ENCODE measurements at places on chromosomes 3 and 15.

GRCh38 chr3:119918992-119919933 lies 137.4 kb downstream of the NR1I2 start:
- DNase-seq: no peak

- DNase-seq: peak; percentile 55
Measured at GRCh38 chr15:87031540-87032230, 952.0 kb downstream of the AGBL1 start.

GRCh38 chr15:55407498-55408011 lies 604 bp downstream of the CCPG1 start:
- no peak for DNase-seq

GRCh38 chr3:166879661-166880060 lies 500.4 kb downstream of the ZBBX start:
- DNase-seq: no peak

DNA sequence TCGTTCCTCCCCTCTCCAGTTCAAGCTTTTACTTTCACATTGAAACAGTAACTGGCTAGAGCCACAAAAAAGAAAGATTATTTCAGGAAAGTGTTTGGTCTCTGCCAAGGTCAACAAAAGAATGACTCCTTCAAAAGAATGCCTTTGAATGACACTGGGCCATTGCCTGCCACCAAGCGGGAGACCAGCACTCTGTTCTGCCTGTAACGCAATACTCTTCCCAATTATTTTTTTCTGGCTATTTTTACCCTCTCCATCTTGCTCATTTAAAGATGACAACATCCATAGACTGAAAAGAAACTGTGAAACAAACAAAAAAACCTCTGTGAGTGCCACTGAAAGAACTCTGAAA lies 37.3 kb downstream of the EHHADH start:
- DNase-seq: no peak

- DNase-seq: no peak
Measured at GRCh38 chr3:38548154-38548931, 52.2 kb downstream of the EXOG start.

- no peak for DNase-seq
Measured at GRCh38 chr3:129764090-129764489, 129.4 kb downstream of the TMCC1 start.

DNA sequence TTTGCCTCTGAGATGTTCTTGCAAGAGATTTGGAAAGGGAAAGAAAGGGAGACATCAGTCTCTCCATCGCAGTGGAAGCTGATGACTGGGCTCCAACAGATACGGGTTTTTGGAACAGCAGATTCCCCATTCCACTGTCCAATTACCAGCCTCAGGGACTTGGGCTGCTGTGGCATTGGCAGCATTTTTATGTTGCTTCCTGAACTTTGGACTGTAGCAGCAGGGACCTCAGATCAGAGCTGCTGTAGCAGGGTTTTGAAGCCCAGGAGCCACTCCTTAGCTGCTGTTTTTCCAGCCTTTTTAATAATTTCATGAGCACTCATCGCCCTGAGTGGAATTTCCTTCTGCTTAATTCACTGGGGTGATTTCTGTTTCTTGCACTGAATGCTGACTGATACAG lies 135.7 kb upstream of the SLCO3A1 start:
- no peak for DNase-seq

- no peak for DNase-seq
Measured at GRCh38 chr3:32778389-32778788, 39.4 kb upstream of the TRIM71 start.

DNA sequence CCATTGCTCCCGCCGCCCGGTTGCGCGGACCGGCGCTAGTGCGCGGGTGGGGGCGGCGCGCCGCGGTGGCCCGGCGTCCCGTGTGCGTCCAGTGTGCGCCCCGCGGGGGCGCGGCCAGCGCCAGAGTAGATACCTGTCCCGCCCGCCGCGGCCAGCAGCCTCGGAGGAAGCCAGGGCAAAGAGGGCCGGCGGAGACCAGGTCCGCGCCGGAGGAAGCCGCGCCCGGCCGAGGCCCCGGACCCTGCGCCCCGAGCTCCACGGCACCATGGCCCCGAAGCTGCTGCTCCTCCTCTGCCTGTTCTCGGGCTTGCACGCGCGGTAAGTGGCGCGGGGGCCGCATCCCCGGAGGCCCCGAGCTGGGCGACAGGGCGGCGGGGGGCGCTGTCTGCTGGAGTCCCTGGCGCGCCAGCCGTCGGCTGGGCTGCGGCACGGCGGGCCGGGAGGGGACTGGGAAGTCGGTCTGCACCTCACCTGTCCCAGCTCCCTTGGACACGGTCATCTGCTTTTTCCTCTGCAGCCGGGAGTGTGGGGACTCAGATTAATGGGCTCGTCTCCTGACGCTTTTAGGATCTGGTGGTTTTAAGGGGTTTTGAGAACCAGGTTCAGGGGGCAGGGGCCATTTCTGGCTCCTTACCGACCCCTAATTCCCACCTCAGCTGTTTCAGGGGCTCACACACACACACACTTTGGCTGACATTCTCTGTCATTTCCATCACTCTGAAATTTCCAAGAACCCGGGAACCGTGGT lies 464 bp downstream of the GABRG3 start:
- no peak for DNase-seq

DNA sequence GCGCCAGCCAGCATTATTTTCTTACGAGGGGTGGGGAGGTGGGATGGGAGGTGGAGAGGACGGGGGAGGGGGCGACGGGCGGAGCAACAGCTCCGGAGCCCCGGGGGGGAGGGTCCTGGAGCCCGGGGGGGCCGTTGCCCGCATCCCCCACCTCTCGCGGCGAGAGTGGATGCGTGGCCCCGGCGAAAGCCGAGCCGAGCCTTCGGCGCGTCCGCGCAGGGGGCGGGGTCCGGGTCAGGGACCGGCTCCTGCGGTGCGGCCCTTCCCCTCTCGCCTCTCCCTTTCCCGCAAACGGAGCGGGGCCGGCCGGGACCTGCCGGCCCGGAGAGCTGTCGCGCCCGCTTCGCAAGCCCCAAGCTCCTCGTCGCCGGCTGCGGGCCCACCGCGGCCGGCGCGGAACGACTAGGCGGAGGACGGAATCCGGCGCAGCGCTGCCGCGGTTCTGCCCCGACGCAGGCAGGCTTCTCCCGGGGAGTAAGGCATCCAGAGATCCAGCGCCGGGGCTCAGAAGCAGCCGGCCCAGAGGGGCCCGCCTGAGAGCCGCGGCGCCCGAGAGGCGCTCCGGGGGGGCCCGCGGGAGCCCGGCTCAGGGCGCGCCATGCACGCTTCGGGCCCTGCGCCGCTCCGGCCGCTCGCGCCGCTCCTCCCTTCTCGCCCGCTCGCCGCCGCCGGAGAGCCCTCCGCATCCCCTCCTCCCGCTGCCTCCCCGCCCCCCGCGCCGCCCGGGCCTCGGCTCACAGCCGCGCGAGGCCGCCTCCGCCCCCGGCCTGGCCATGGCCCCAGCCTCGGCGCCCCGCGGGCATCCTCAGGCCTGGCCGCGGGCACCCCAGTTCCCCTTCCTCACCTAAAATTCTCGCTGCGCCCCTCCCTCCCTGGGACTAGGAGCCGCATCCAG lies 459 bp upstream of the ADCY5 start:
- peak; percentile 13 for DNase-seq

DNA sequence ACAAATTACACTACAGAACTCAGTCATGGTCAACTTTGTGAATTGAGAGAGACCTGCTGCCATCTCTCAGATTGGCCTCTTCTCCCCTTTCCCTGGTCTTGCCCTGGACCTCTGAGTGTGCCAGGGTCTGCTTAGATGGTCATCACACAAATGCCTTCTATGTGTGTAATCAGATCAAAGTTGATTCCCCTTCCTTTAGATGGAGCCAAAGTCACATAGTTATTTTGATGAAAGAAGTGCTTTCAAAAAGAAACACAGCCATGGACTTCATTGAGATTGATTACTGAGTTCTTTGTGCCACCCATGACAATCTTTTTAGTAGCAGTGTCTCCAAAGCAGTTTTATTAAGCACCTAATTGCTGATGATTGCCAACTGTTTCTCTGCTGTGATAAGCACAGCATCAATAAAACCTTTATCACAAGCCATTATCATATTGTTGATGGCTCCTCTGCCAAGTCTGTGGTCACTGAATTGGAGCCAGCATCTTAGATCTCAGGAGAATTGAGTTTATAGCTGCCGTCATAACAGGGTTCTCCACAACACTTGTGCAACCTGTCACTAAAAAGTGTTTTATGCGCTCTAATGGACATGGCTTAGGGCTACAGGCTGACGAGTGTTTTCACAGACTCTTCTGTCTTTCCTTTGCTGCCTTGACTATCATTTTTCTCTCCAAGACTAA lies 149.7 kb upstream of the NUDT16 start:
- no peak for DNase-seq

- peak; percentile 81 for DNase-seq
Measured at GRCh38 chr3:16048435-16049318, 125.8 kb upstream of the GALNT15 start.

GRCh38 chr15:54820098-54820497 lies 376.6 kb downstream of the RSL24D1 start:
- no peak for DNase-seq

DNA sequence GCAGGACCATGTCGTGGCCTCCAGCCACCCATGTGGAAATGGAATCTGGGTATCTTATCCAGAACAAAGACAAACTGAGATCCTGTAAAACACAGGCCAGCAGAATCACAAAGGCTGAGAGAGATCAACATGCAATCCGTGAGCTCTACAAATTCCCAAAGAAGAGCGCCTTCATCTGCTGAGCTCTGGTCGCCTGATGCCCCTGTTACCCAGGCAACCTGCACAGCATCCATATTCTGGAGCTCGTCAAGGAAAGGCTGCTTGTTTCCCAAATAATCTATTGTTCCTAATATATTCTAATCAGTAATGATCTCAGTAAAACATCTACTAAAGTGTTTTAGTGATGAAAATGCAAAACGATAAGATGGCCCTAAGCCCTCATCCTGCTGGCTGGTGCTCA lies 133.6 kb downstream of the OCA2 start:
- DNase-seq: no peak

DNA sequence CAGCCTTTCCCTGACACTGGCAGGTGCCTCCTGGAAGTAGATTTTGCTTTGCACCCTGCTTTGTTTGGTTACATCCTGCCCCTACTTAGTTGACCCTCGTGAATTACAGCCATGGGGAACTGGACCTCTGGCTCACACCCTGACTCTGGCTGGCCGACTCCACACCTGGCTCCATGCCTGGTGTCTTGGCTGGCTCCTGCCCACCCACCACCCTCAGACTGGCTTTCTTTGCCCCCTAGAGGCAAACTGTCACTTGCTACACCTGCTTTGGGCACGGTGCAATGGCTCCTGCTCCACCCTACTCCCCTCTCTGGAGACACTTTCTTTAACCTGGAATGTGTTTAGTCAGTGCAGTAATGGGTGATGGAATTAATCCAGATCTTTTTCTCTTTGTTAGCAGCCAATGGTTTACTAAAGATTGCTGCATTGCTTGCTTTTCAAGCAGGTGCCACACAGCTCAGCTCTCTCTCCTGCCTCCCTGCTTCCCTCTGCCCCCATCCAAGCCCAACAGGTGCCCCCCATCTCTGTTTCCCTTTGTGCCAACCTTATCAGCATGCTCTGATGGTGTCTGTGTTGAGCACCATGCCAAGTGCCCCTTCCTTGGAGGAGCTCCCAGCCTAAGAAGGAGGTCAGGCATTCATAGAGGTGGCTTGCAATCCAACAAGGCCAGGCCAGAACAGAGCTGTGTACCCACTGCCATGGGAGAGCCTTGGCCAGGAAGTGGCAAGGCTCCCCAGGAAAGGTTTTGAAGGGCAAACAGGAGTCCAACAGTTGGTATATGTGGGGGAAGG lies 38.4 kb downstream of the RASGRF1 start:
- DNase-seq: no peak

DNA sequence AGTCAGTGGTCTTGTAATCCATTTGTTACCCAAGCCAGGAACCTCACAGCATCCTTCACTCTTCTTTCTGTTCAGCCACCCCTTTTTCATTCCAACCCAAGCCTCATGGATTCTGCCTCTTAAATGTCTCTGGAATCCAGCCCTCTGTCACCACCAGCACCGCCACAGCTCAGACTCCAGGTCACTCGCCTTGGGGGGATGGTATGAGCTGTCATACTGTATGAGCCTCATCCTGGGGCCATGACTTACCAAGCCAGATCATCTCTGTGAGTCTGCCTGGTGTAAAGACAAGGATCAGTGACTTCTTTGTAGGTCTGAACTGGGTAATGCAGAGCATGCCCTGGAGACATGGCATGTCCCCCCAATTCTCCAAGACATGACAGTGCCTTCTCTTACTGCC lies 79.6 kb downstream of the PGPEP1L start:
- DNase-seq: no peak

- no peak for DNase-seq
Measured at GRCh38 chr3:100060685-100061484, 53.4 kb downstream of the FILIP1L start.

GRCh38 chr15:37094915-37095711 lies 5.2 kb downstream of the MEIS2 start:
- DNase-seq: no peak

DNA sequence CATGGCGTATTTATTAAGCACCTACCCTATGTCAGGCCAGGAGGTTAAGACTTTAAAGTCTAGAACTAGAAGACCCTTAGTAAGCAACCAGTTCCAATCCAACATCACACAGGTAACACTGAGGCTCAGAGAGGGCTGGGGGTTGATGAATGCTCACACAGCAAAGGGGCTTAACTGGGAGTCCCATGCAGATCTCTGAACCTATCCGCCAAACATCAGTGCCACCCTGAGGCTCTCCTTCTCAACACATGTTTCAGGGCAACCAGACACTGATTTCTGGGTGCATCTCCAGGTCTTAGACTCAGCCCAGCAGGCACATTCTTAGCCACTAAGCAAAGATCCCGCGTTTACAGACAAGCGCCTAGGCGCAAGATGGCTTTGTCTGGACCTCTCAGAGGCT lies 92.0 kb upstream of the SLC6A11 start:
- no peak for DNase-seq

DNA sequence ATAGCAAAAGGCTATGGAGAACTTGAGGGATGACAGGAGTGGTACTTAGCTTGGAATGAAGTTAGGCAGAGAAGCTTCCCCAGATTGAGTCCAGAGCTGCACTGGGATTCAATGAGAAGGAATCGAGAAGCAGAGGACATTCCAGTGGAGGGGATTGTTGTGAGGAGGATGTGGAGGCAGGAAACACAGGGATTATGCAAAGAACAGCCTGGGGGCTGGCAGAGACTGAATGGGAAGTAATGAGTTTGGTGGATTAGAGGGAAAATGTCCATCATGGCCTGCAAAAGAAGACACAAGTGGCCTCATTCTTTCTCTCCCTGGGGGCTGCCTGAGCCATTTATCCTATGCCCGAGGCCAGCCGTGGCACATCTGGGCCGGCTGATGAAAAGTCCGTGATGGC lies 20.5 kb upstream of the SCN10A start:
- no peak for DNase-seq

DNA sequence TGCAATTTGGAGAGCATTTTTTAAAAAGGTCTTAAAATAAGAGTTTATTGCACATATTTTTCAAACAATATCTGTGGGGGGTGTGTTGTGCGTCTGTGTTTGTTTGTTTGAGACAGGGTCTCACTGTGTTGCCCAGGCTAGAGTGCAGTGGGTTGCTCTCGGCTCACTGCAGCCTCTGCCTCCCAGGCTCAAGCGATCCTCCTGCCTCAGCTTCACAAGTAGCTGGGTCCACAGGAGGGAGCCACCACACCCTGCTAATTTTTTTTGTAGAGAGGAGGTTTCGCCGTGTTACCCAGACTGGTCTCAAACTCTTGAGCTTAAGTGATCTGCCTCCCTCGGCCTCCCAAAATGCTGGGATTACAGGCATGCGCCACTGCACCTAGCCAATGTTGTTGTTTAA lies 2.7 kb downstream of the MLF1 start:
- no peak for DNase-seq

- DNase-seq: peak; percentile 65
Measured at GRCh38 chr3:29697989-29698388, 417.1 kb downstream of the RBMS3 start.

GRCh38 chr3:62046326-62046725 lies 327.0 kb downstream of the FEZF2 start:
- DNase-seq: peak; percentile 34

Measured in AG10803 (cell line).